Mesothelial cell of epicardium (in vitro differentiated cells): ENCODE measurements at places on chromosomes 4 and X.

GRCh38 chr4:91243132-91243531, 1060.6 kb upstream of the GRID2 start:
- DNase-seq = no peak
- no peak overlapping the region for H3K4me3 ChIP-seq
- H3K4me1 ChIP-seq = no peaks in the 10 kb centered on the region

- H3K27ac ChIP-seq = peak overlapping the region; percentile 84
- peaks cover 19% of the 10 kb centered on the region for H3K36me3 ChIP-seq
- peaks cover 7% of the 10 kb centered on the region for H3K4me1 ChIP-seq
Measured at GRCh38 chr4:53490965-53491622, 100.2 kb downstream of the LNX1 start.

- H3K4me1 ChIP-seq = no peaks in the 10 kb centered on the region
- DNase-seq = no peak
- H3K27me3 ChIP-seq = peaks cover 32% of the 10 kb centered on the region
Measured at GRCh38 chrX:153209347-153209746, 30.3 kb downstream of the MAGEA1 start.

GRCh38 chrX:118468122-118468521, 27.5 kb upstream of the DOCK11 start:
- H3K4me1 ChIP-seq = no peaks in the 10 kb centered on the region
- H3K27me3 ChIP-seq = no peaks in the 10 kb centered on the region
- H3K36me3 ChIP-seq = no peaks in the 10 kb centered on the region
- no peak overlapping the region for H3K4me3 ChIP-seq
- no peak for DNase-seq

GRCh38 chrX:85808217-85808616, 239.1 kb downstream of the CHM start:
- H3K4me3 ChIP-seq = no peak overlapping the region
- no peak overlapping the region for H3K27ac ChIP-seq
- H3K36me3 ChIP-seq = no peaks in the 10 kb centered on the region
- no peaks in the 10 kb centered on the region for H3K4me1 ChIP-seq
- no peak for DNase-seq

DNA sequence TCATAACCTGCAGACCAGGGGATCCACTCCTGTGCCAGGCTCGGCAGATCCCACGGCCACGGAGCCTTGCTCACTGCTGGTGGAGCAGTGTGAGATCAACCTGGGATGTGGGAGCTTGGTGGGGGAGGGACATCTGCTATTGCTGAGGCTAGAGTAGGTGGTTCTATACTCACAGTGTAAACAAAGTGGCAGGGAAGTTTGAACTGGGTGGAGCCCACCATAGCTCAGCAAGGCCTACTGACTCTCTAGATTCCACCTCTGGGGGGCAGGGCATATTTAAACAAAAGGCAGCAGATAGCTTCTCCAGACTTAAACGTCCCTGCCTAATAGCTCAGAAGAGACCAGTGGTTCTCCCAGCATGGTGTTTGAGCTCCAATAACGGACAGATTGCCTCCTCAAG, 54.7 kb upstream of the EPHA5 start:
- no peak for DNase-seq
- no peak overlapping the region for H3K4me3 ChIP-seq
- H3K36me3 ChIP-seq = no peaks in the 10 kb centered on the region
- H3K4me1 ChIP-seq = no peaks in the 10 kb centered on the region
- H3K27me3 ChIP-seq = peaks cover 3% of the 10 kb centered on the region

DNA sequence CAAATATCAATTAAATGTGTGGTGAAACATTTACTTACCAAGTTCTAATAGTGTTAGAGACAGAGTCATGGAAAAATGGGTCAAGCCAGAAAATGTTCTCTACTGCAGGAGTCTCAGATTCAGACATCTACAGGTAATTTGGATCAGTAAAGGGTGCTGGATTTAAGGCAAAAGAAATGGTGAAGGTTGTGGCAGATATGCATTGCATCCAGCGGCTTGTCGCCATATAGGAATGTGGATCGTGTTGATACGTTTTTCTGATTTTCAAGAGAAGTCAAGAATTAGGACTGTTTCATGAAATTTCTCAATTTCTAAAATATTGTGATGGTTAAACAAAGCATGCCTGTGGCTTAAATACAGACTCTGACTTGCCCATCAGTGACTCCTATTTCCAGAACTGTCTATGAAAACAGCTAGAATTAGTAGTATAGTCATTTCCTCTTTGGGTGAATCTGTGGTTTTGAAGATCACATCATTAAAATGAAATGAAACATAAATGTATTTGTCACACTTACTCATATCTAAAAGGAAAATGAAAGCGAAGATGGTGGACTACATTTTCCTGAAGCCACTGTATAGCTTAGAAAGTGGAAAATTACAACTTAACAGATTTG, 110.1 kb upstream of the VEGFC start:
- no peaks in the 10 kb centered on the region for H3K4me1 ChIP-seq
- no peak overlapping the region for H3K27ac ChIP-seq
- no peaks in the 10 kb centered on the region for H3K27me3 ChIP-seq
- H3K4me3 ChIP-seq = no peak overlapping the region
- no peak for DNase-seq

- H3K4me3 ChIP-seq = no peak overlapping the region
- H3K27ac ChIP-seq = no peak overlapping the region
- no peaks in the 10 kb centered on the region for H3K27me3 ChIP-seq
- no peaks in the 10 kb centered on the region for H3K36me3 ChIP-seq
Measured at GRCh38 chr4:121633653-121634052, 63.1 kb downstream of the ANXA5 start.

GRCh38 chr4:76055016-76055415, 19.1 kb upstream of the CXCL11 start:
- no peaks in the 10 kb centered on the region for H3K36me3 ChIP-seq
- H3K27ac ChIP-seq = no peak overlapping the region
- peaks cover 17% of the 10 kb centered on the region for H3K27me3 ChIP-seq
- H3K4me3 ChIP-seq = no peak overlapping the region
- DNase-seq = no peak

DNA sequence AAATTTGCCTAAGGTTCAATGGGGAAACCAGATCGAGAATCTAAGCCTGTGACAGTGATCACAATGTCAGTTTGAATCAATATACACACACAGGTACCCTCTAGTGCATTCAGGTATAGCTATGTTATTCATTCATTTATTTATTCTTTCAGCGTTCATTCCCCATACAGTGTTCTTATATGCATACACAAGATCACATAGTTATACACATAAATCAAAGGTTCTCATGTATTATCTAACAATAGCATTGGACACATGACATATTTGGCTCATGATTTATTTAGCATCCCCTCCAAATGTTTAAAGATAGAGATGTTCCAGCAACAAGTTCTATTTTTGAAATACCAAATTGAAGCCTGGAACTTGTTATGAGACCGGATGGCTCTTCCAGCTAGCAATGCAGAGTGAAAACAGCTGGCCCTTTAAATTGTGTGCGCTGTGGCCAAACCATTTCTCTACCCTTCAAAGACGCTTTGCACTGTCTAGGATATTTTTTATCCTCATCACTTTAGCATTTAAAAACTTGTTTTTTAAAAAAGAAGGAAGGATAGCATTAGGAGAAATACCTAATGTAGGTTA, 131.0 kb downstream of the ATXN3L start:
- peaks cover 2% of the 10 kb centered on the region for H3K4me1 ChIP-seq
- H3K36me3 ChIP-seq = no peaks in the 10 kb centered on the region
- H3K4me3 ChIP-seq = no peak overlapping the region

DNA sequence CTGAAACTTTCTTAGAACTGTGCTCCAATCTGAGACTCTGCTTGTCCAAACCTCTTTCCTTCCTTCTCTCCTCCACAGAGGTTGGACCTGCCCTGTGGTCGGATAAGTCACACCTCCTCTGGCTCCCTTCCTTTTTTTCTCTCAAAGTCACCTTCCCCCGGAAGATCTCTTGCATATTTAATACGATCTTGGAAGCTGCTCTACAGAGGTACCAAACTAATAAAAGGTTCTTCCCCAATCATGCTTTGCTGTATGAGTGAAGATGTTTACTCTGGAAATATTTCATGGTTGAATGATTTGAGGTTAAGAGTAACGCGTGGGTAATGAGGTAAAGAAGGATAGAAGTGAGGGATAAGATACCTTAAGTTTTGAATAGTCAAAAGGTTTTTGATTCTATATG, 166.0 kb downstream of the ATG4A start:
- H3K4me3 ChIP-seq = no peak overlapping the region
- no peak for DNase-seq
- H3K36me3 ChIP-seq = peaks cover 12% of the 10 kb centered on the region
- no peak overlapping the region for H3K27ac ChIP-seq
- peaks cover 15% of the 10 kb centered on the region for H3K4me1 ChIP-seq
- no peaks in the 10 kb centered on the region for H3K27me3 ChIP-seq

DNA sequence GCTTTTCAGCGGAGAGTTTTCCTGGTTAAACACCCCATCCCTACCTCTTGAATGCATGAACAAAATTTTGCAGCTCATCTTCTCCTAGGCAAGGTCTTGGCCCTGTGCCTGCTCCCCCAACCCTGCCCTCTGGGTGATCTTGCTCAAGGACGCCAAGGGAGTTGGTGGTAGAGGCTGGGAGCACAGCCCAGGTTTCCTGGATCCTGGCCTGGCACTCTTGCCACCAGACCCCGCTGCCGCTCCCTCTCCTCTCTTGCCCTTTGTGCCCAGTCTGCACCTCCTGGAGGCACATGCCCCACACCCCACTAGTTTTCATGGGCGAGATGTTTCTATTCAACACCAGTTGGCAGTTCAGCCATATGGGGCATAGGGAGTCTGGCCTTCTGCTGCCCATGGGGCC, 37.3 kb downstream of the TSC22D3 start:
- H3K27me3 ChIP-seq = peaks cover 16% of the 10 kb centered on the region
- no peak for DNase-seq
- no peak overlapping the region for H3K4me3 ChIP-seq
- no peaks in the 10 kb centered on the region for H3K36me3 ChIP-seq

DNA sequence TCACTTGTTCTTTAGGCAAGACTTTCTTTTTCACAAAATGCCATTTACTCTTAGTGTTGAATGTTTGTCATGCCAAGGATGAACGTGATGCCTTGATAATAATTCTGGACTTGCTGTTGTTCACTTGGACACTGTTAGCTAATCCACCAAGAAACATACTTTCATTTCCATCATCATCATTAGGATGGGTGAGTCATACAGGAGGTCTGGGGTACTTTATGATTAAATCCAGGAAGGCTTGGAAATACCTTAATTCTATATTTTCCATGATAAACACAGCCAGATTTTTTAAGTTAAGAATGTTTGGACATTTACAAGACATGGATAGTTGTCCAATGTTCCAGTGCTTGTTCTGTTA, 260.7 kb upstream of the GIMD1 start:
- no peaks in the 10 kb centered on the region for H3K4me1 ChIP-seq
- H3K4me3 ChIP-seq = no peak overlapping the region
- DNase-seq = no peak
- no peak overlapping the region for H3K27ac ChIP-seq
- H3K36me3 ChIP-seq = no peaks in the 10 kb centered on the region

DNA sequence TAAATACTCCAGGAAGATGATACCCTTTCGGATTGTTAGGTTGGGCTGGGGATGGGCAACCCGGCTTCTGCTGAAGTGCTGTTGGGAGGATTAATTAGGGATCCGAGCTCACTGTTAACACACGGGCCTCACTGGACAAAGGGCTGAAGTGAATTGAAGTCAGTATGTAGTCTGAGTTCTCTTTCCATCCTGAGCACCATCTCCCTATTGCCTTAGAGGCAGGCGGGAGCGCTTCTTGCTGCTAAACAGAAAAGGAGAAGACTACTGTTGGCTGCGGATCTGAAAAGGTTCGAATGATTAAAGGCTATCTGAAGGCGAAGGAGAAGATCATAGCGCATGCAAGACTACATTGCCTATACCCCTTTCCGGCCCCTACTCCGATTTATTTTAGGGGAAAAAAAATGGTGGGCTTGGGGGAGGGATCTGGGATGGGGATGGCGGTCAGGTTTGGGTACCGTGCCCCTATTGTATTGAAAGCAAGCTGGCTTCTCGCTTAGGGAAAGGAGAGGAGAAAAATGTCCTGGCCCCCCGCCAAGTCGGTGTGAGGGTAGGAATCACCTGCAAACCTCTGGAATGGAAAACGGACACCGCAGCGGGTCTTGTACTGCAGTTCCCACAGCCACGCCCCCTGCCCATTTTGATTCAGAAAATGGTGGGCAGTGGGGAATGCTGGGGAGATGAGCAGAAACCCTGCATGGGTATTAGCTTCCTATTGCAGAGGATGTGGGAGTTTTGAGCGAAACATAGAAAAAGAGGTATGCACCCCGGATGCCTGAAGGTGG, 22.3 kb downstream of the MORF4L2 start:
- no peaks in the 10 kb centered on the region for H3K36me3 ChIP-seq
- H3K27ac ChIP-seq = no peak overlapping the region
- H3K4me1 ChIP-seq = no peaks in the 10 kb centered on the region
- H3K27me3 ChIP-seq = peaks cover 19% of the 10 kb centered on the region
- H3K4me3 ChIP-seq = no peak overlapping the region
- DNase-seq = no peak

GRCh38 chr4:151408380-151408629, 671 bp upstream of the FHIP1A start:
- H3K4me1 ChIP-seq = peaks cover 34% of the 10 kb centered on the region
- H3K4me3 ChIP-seq = peak overlapping the region; percentile 86
- no peak for DNase-seq
- peaks cover 31% of the 10 kb centered on the region for H3K27me3 ChIP-seq
- H3K36me3 ChIP-seq = no peaks in the 10 kb centered on the region

DNA sequence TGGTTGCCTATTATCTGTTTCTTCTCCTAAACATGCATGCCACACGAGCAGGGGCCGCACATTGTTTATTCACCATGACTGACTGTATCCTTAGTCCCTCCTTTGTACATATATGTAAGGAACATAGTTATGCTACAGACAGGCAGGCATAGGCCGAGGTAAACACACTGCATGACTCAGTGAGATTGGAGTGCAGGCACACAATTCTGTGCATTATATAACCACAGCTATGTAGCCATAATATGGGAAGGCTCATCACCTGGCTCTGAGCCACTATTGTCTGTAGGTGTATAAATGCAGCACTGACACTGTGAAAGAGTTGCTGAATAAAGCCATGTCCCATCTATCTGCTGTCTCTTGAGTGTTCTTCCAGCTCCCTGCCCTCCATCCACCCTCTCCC, 431.6 kb downstream of the IDS start:
- H3K4me1 ChIP-seq = no peaks in the 10 kb centered on the region
- no peaks in the 10 kb centered on the region for H3K36me3 ChIP-seq
- DNase-seq = no peak
- no peak overlapping the region for H3K27ac ChIP-seq
- no peak overlapping the region for H3K4me3 ChIP-seq
- H3K27me3 ChIP-seq = peaks cover 5% of the 10 kb centered on the region

DNA sequence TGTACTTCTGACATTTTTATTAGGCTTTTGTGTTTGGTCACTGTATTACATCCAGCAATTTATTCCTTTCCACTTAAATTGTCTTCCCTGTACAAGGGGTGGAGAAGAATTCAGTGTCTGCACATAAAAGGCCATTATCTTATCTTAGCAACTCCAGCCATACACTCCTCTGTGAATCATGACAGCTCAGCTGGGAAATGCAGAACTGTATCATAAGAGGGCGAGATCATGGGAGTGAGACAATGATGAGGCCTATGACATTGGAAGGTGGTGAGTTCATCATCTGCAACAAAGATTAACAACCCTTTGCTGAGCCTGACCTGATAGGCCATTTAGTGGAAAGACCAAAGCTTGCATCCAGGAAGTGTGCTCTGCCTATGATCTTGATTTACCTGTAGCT, 33.3 kb downstream of the SLIT2 start:
- no peak overlapping the region for H3K27ac ChIP-seq
- peaks cover 29% of the 10 kb centered on the region for H3K4me1 ChIP-seq
- H3K4me3 ChIP-seq = no peak overlapping the region
- DNase-seq = no peak
- H3K27me3 ChIP-seq = no peaks in the 10 kb centered on the region
